Stimulated activated CD8-positive, alpha-beta memory T cell treated with anti-CD3 and anti-CD28 coated beads, Interleukin-15, amount 100 ng/mL, for 4 hours (primary cell): ENCODE measurements at places on chromosomes 2 and 18.

DNA sequence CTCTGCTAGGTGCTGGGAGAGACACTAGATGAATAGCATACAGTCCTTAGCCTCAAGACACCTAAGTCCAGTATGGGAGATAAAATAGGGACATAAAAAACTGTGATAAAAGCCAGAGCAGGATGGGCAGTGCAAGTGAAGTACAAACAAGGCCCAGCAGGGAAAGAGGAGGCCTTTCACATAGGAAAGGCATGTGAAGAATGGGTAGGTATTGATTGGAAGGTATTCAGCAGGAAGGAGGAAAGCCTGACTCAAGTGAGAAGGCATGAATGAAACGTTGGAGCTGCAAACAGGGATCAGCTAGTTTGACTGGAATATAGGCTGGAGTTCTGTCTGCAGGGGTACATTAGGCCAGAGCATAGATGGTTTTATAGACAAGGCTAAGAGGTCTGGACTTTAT, 11.0 kb upstream of the CXCR4 start:
- DNase-seq: no peak

DNA sequence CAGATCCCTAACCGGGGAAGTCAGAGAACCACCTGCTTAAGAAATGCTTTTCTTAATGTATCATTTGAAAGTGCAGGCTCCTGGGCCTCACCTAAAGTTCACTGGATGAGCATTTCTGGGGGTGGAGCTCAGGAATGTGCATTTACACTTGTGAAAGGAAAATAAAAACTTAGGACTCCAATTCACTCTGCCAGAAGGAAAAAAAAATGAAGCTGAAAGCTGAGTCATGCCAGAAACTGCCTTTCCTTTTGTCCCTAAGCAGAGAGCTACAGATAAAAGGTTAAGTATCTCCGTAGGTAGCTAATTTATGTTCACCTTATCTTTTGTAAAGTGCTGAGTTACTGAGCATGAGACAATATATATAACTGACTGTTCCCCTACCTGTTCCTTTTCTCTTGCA, 229.5 kb upstream of the MEX3C start:
- DNase-seq: no peak

GRCh38 chr2:126859631-126860030, 39.1 kb upstream of the TEX51 start:
- DNase-seq: no peak

DNA sequence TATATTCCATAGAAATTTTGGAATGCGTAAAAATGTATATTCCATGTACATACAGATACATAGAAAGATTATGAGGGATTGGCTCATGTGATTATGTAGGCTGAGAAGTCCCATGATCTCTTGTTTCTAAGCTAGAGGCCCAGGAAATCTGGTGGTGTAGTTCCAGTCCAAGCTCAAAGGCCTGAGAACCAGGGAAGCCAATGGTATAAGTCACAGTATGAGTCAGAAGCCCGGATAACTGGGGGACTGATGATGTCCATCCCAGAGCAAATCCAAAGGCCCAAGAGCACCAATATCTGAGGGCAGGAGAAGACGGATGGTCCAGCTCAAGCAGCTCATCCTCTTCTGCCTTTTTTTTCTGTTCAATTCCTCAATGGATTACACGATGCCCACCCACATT, 385.0 kb upstream of the KLHL29 start:
- no peak for DNase-seq

DNA sequence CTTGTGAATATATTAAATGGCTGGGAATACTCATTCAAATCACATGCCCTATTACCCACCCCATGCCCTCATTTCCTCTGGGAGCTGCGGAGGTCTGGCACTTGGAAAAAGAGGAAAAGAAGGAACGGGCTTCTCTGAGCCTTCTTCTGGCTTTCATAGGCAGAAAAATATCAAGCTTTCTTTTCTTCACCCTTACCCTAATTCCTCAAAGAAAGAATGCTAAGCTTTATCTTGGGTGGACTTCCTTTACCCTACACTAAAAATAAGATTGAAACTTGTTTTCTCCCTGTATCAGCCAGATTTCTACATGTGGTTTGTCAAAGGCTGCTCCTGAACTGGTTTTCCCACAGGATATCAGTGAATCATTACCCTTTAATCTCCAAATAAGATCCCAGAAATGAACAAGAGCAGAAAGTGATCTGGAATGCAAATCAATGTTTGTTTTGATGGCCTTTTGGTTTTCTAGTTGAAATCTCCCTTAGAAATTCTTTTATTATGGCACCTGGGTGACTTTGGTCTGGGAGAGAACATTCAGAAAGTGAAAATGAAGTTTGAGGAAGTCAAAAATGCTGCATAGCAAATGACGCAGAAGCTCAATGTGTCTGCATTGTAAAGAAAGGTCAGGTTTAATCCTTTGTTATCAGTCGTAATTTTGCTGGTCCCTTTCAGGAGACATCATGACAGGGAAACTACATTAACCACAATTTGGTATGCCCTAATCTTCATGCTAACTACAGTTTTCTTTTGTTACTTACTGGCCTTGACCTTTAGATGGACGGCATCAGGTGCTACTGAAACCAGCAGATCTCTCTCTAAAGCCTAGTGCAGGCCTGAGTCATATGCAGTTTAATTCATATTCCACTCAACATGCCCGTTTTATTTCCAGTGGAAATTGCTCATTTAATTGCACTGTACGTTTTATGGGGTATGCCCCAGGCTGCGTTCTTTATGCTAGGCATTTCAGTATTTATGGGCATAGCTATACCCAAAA, 46.6 kb upstream of the HNRNPA3 start:
- no peak for DNase-seq

- no peak for DNase-seq
Observed at GRCh38 chr2:237320801-237321560, 93.0 kb downstream of the COL6A3 start.

DNA sequence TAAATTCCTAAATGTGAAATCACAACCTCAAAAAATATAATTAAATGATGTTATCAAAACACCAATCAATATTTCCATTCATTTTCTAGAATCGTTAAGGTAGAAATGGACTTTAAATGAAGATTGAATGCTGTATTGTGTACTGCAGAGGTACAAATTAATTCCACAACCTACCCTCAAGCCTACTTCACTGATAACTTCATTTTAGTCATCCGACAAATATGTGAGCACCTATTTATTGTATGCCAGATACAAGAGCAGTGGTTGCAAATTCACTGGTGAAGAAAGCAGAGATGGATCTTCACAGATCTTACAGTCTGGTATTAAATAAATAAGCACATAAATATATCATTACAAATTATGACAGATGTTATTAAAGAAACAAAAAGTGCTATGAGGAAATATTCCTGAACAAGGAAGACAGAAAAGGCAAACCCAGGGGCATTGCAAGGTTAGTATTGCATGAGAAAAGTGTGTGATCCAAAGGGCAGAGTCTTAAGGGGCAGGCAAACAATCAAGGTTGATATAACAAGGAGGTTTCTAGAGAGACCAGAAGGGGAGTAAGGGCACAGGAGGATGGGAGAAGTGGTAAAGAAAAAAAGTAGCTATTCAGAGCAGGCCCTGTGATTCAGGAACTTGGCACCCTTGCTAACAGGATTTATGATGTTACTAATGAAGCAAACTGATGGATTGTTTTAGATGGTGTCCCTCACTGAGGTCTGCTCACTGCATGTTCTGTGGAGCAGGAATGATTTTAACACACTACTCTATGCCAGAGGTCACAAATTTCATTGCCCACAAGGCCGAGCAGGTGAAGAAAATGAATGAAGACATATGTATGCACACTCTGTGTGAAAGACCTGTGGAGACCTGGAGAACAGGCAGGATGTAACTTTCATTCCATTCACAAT, 128.0 kb upstream of the CCDC150 start:
- no peak for DNase-seq

- DNase-seq: no peak
Observed at GRCh38 chr2:30206461-30207430, 24.6 kb upstream of the LBH start.

GRCh38 chr18:79525556-79526467, 130.1 kb downstream of the NFATC1 start:
- no peak for DNase-seq

DNA sequence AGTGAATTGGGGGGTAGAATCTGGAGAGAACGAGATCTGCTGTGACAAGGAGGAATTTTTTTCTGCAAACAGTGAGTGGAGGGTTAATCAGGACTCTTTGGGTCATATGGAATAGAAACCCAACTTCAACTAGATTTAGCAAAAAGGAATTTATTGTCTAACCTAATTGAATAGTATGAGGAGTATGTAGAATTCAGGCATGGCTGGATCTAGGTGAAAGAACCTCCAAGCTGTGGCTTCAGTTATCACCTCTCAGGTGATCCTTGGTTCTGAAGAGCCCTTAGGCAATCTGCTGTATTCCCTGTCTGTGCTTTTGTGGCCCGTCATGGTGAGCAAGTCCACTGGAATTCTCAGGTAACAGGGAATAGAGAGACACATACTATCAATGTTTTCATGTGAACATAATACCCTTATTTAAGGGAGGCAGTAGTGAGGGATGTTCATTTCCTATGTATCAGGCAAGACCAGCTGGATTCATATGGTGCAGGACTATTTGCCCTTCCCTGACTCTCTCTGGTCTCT, 164.7 kb downstream of the ALPK2 start:
- no peak for DNase-seq

DNA sequence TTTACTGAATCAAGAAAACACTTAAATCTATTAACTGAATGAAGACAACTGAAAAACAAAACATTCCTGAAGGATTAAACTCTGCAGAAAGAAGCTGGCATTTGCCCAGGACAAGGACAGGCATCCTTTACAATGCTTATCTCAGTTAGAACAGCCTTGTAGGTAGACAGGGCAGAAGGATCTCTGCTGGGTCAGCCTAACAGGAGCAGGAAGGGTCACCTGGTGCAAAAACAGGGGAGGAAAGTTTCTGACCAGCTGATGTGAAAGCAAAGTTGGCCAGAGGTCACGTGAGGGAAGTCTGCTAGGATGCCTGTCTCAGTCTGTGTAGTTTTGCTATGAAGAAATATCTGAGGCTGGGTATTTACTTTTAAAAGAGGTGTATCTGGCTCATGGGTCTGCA, 348.6 kb downstream of the ANAPC1 start:
- DNase-seq: no peak

GRCh38 chr18:13471198-13471845, 252.8 kb downstream of the LDLRAD4 start:
- DNase-seq: no peak

- no peak for DNase-seq
Observed at GRCh38 chr18:24567199-24567598, 106.8 kb downstream of the HRH4 start.

GRCh38 chr2:13666582-13667414, 950.1 kb downstream of the TRIB2 start:
- no peak for DNase-seq

DNA sequence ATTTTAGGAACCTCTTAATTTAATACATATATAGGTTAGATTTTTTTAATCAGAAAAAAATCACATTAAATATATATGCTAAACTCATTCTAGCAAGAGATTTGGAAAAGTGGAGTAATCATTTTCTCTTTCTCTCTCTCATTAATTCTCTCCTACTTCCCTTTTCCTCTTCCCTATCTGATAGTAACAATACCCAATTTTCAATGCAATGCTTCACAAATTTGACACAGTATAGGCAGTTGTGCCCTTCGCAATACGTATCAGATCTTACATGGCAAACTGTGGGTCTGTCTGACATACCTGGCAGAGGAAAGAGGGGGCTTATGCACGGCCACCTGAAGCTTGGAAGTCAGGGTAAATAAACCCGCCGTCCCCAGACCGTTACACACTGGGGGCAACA, 444.3 kb downstream of the NBAS start:
- DNase-seq: no peak

DNA sequence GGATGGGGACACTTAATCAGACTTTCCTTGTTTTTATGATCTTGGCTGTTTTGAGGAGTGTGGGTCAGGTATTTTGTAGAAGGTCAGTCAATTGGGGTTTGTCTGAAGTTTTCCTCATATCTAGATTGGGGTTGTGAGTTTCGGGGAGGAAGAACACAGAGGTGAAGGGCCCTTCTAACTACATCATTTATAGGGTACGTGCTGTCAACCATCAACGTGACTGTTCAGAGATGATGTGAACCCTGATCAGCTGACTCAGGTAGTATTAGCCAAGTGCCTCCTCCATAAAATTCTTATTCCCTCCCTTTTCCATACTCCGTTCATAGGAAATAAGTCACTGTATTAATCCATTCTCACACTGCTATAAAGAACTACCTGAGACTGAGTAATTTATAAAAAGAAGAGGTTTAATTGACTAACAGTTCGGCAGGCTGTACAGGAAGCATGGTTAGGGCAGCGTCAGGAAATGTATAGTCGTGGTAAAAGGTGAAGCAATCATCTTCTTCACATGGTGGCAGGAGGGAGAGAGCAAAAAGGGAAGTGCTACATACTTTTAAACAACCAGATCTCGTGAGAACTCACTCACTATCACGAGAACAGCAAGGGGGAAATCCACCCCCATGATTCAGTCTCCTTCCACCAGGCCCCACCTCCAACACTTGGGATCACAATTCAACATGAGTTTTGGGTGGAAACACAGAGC, 547.1 kb upstream of the LINC00305 start:
- DNase-seq: no peak

GRCh38 chr2:173288561-173288960, 66.1 kb upstream of the CDCA7 start:
- no peak for DNase-seq

GRCh38 chr2:239889641-239890121, 135.5 kb downstream of the NDUFA10 start:
- no peak for DNase-seq

GRCh38 chr18:42183746-42184145, 228.7 kb downstream of the PIK3C3 start:
- no peak for DNase-seq

DNA sequence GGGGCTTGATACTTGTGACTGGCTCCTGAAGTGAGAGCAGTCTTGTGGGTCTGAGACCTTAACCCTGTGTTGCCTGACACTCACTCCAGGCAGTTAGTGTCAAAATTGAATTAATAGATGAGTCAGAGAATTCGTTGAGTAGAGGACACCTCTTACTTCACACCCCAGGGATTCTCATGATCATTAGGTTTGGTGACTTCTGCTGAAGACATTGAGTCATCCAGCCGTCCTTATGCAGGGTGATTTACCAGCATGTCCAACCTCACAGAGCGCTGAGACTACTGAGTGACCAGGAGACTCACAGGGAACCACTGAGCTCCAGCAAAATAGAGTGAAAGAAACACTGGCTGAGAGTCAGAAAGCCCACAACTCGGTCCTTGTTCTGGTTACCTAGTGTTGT, 36.0 kb upstream of the EVA1A start:
- DNase-seq: no peak

DNA sequence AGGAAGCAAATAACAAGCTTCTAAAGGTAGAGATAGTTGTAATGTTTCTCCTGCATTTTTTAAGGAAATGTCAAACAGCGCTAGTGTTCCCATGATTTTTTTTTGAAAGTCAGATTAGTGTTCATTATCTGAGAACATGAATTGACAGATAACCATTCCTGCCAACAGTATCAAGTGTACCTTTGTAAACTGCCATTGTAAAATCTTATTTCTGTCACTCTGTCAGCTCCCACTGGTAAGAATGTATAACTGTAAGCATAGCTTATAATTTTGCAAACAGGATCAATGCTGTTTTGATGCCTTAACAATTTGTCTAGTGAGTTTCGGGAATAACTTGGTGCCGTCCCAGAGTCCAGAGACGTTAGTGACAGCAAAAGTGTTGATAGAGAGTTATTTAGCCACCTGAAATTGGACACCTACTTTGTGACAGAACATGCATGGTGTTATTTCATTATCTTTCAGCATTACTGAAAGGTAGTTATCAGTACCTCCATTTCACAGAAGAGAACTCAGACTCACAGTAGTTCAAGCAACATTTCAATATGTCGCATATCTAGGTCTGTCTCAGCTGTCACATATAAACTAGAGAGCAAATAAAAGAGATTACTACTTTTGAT, 221.4 kb downstream of the THSD7B start:
- DNase-seq: no peak
